CD4-positive, alpha-beta T cell treated with Interleukin-10 for 1 hour (primary cell): ENCODE measurements at places on chromosomes 12 and 14.

- no peak for DNase-seq
Observed at GRCh38 chr12:53599579-53599978, 26.6 kb downstream of the ATF7 start.

DNA sequence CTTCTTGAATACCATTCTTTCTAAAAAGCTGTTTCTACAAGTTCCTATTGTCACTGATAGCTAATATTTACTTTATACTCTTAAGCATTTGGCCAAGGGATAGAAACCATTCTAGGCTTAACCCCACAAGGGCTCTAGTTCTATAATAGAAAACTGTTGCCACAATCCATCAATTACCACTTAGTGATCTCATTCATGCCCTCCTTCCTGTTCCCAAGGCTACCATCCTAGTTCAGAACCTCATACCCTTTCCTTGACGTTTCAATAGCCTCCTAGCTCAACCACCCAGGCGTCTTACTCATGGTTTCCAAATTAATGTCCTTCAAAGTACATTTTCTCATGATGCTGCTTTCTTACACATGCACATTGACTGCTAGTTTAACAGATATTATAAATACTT, 493.5 kb downstream of the NAV3 start:
- DNase-seq = no peak

GRCh38 chr14:34633742-34634141, 3.8 kb upstream of the SNX6 start:
- DNase-seq = no peak

- no peak for DNase-seq
Observed at GRCh38 chr14:22088614-22089342, 415.2 kb upstream of the OR4E1 start.

- DNase-seq = no peak
Observed at GRCh38 chr12:93989949-93990348, 158.4 kb upstream of the PLXNC1 start.

DNA sequence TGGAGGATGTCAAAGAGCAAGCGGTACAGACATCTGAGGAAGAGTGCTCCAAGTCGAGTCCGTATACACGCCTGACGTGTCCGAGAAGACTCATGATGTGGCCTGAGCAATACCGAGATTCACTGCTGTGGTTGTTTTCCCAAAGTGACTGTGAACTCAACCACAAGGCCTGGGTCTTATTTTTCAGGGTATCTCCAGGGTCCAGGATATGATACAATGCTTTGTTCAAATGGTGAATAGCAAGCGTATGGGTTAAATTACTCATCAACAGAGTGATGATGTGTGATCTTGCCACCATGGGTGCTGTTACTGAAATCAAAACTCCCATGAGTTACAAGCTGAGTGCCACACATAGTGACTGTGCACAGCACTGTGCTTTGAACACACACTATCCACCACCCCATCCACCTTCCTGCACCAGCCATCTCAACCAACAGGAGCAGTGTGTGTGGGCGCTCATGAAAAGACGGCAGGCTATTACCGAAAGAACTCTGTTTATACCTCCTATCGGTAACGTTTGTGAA, 109.6 kb downstream of the BCAT1 start:
- DNase-seq = peak; percentile 18

DNA sequence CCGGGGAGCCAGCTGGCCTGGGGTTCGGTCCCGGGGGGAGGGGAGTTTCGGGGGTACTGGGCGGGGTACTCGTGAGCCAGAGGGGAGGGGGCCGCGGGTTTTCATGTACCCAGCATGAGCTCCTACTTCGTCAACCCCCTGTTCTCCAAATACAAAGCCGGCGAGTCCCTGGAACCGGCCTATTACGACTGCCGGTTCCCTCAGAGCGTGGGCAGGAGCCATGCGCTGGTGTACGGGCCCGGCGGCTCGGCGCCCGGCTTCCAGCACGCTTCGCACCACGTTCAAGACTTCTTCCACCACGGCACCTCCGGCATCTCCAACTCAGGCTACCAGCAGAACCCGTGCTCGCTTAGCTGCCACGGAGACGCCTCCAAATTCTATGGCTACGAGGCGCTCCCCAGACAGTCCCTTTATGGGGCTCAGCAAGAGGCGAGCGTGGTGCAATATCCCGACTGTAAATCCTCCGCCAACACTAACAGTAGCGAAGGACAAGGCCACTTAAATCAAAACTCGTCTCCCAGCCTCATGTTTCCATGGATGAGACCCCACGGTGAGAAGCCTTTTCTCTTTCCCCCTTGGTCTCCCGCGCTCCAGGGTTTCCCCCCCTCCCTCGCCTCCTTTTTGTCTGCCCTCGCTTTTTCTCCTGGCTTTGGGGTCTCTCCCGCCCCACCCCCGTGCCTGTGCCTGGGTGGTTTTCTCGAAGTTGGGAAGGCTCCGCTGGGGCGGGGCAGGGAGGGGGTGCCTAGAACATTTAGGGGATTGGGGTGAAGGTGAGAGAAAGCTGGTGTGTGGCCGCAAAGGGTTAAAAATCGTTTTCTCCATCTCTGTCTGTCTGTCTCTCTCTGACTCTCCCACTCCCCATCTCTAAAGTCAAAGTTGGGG, 627 bp downstream of the HOXC8 start:
- DNase-seq = no peak

DNA sequence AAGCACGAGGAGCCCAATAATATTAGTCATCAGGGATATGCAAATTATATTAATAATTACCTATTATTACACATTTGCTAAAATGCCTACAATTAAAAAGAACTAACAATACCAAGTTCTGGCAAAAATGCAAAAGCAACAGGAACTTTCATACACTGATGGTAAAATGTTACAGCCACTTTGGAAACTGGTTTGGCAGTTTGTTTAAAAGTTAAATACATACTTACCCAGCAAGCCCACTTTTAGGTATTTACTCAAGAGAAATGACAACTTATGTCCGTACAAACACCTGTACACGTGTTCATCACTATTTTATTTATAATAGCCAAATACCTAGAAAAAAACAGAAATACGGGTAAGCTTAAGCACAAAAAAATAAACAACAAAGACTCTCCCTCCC, 17.0 kb downstream of the WDR89 start:
- no peak for DNase-seq

- DNase-seq = no peak
Observed at GRCh38 chr14:101001311-101002069, 98.0 kb upstream of the RTL1 start.

DNA sequence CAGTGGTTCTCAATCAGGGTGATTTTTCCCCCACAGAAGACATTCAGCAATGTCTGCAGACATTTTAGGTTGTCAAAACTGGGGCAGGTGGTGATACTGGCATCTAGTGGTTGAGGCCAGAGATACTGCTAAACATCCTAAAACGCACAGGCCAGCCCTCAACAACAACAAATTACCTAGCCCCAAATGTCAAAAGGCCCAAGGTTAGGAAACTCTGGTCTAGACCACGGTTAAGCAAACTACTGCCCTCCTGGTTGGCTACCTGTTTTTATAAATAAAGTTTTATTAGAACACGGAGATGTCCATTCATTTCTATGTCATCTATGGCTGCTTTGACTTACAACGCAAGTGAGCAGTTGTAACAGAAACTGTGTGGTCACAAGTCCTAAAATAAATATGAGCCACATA, 186.7 kb downstream of the EFCAB11 start:
- DNase-seq = peak; percentile 81

DNA sequence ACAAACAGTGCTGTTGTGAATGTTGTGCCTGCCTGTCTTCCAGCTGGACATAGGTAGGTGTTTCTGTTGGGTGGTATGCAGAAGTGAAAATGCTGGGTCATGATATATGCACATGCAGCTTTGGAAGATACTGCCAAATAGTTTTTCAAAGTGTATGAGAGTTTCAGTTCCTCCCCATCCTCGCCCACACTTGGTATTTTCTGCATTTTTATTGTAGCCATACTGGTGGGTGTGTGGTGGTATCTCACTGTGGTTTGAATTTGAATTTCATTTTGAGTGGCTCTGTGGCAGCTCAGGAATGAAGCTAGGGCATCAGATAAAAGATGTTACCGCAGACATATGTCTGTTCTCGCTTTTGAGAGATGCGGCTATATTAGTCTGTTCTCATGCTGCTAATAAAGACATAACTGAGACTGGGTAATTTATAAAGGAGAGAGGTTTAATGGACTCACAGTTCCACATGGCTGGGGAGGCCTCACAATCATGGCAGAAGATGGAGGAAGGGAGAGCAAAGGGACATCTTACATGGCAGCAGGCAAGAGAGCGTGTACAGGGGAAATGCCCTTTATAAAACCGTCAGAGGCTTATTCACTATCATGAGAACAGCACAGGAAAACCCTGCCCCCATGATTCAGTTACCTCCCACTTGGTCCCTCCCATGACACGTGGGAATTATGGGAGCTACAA, 183.1 kb downstream of the CAND1 start:
- DNase-seq = peak; percentile 11

DNA sequence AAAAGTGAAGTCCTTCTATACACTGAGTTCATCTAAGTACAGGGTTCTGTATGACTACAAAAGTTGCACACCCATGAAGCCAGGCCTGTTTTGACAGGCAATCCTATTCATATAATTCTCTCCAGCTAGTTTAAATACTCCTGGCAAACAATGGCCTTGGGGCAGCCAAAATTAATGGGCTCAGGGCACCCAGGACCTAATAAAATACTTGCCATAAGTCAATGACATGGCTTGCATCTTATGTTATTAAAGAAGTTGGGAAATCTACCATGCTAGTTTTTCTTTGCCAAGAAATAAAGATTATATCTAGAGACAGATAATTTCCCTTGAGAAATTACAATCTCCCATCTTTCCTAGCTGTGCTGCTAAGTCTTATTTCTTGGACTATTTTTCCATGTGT, 11.1 kb upstream of the TMTC1 start:
- no peak for DNase-seq

- no peak for DNase-seq
Observed at GRCh38 chr12:132389526-132390286, 60.3 kb upstream of the GALNT9 start.

DNA sequence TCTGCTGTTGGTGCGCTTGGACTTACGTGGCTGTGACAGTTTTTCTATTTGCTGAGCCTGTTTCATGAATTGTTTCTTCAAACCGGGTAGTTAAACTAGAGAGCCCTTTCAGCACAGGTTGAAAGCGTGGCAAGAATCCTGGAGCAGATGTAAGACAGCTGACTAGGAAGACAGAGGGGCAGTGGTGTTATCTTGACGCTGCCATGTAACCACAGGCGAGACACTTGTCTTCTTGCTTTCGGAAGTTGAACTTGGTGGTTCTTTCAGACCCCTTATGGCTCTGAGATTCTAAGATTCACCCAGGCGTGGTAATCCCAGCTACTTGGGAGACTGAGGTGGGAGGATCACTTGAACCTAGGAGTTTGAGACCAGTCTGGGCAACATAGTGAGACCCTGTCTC, 4.3 kb downstream of the EMP1 start:
- DNase-seq = no peak

GRCh38 chr14:52821805-52822250, 30.4 kb upstream of the GNPNAT1 start:
- no peak for DNase-seq

GRCh38 chr14:100701314-100701713, 25.4 kb upstream of the DLK1 start:
- DNase-seq = no peak

- no peak for DNase-seq
Observed at GRCh38 chr12:87784350-87784749, 244.9 kb downstream of the C12orf50 start.

DNA sequence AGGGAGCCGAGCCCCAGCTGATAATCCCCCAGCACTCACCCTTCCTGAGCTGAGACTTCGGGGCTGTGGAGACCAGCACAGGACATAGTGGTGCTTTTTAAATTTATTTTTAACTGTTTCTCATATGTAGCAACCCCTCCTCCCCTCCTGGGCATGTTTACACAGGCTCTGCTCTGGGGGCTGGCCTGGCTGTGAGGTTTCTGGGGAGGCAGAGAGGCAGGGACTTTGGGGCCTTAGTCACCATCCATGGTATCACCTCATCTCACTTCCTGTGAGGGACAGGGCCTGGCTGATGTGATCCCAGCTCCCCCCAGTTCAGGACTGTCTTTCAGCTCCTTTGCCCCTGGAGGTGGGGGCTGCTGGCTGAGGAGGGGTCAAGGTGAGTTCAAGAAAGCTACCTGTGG, 20.4 kb downstream of the VASH1 start:
- no peak for DNase-seq

DNA sequence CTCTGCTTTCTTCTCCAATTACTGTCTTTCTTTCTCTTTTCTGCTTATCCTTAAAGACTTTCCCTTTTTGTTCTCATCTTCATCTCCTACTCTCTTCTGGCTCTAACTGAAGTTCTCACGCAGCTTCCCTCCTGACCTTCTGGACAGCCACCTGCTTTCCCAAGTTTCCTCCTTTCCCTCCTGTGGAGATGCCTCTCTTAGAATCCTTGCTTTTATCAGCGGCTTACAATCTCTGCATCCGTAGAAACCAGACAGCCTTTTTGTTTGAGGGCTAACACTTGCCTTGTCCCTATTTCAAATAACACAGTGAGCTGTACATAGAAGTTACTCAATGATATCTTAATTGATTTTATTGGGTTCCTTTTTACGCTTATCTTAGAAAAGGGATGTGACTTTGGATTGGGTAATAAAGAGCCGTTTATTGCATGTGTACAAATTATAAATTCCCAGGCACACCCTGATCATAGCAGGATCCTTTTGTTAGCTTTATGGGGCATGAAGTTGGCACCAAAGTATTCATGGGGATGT, 2.1 kb upstream of the LGALS3 start:
- DNase-seq = no peak

- DNase-seq = no peak
Observed at GRCh38 chr14:30872602-30873001, 1.8 kb upstream of the COCH start.

- DNase-seq = no peak
Observed at GRCh38 chr14:104953097-104953496, 25.1 kb downstream of the AHNAK2 start.

- no peak for DNase-seq
Observed at GRCh38 chr12:132836795-132837331, 8.2 kb upstream of the GOLGA3 start.

GRCh38 chr14:36738269-36738668, 76.6 kb downstream of the PAX9 start:
- no peak for DNase-seq

DNA sequence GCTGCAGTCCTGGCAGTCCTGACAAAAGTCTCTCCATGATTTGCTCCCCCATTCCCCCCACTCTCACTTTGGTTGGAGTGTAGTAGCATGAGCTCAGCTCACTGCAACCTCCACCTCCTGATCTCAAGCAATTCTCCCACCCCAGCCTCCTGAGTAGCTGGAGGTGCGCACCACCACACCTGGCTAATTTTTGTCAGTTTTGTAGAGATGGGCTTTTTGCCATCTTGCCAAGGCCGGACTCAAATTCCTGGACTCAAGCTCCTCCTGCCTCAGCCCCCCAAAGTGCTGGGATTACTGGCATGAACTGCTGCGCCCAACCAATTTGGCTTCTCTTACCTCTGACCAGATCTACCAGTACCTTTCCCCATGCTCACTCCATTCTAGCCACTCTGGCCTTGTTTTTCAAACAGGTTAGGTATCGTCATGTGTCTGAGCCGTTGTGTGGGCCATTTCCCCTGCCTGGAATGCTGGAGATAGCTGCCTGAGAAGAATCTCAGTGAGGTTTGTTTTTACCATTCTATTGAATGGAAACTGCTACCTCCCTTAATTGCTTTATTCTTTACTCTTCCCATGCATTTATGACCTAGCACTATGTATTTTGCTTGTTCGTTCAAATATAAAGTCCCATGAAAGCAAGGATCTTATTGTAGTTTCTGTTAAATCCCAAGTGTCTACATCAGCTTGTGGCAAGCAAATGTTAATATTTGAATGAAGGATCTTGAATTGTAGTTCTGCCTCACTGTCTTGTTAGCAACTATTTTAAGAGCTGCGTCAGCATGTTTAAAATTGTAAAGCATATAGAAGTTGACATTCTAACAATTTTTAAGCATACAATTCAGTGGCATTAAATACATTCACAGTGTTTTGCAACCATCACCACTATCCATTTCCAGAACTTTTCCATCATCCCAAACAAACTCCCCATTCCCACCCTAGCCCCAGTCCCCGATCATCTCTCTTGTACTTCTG, 39.7 kb downstream of the CPSF6 start:
- DNase-seq = no peak
